GM12892 (cell line): ENCODE measurements at places on chromosomes 12 and 14.

- DNase-seq, result no peak
These were observed 5.2 kb upstream of the LRP1-AS start for GRCh38 chr12:57152639-57153038.

- no peak for DNase-seq
These were observed 14.0 kb downstream of the EMP1 start for GRCh38 chr12:13210236-13211190.

DNA sequence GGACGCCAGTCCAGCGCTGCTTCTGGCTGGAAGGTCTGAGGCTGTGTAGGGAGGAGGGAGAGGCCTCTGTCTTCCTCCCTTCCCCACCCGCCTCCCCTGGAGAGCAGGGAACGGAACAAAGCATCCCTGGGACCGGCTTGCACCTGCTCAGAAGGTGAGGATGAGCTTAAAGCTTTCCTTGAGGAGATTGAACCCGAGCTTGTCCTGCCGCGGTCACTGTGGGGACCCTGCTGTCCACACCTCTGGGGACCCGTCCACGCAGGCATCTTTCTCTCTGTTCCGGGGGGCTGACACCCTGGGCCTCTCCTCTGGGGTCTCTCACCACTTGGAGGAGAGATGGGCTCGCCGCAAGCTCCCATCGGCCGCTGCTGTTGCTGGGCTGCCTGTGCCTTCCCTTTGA is 33.2 kb upstream of the SFSWAP start:
- no peak for DNase-seq

DNA sequence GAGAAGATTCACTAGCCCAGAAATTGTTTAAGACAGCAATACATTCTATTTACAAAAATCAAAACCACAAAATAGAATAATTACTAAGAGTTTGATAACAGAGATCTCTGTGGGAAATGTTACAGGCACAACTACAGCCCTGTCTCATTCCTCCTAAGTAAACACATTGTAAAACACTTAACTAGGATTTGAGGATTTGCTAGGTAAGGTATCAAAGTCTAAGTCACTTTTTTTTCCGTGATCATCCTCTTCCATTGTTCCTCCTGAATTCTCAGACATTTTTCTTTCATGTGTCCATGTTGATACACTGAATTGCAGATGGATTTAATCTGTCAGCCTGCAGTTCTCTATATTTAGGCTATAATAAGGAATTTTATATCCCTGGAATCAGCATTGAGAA is 127.5 kb downstream of the ACSS3 start:
- DNase-seq, result no peak

- peak; percentile 76 for DNase-seq
These were observed 6.4 kb downstream of the TMEM121 start for GRCh38 chr14:105532735-105533141.

- DNase-seq, result no peak
These were observed 60.4 kb downstream of the TMTC3 start for GRCh38 chr12:88202500-88202899.

- DNase-seq, result no peak
These were observed 25.7 kb upstream of the LRP1-AS start for GRCh38 chr12:57173089-57173488.

DNA sequence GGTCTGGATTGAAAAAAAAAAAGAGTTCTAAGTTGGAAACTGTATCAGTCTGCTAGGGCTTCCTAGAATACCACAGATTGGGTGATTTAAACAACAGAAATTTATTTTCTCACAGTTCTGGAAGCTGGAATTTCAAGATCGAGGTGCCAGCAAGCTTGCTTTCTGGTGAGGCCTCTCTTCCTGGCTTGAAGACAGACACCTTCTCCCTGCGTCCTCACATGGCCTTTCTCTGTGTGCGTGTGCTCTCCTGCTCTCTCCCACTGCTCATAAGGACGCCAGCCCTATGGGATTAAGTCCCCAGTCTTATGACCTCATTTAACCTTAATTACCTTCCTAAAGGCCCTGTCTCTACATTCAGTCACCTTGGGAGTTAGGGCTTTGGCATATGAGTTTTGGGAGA is 215.5 kb downstream of the PIK3C2G start:
- DNase-seq, result no peak

- no peak for DNase-seq
These were observed 87.0 kb downstream of the SAMD4A start for GRCh38 chr14:54653712-54654469.
